HAP-1 (cell line): ENCODE measurements at places on chromosomes 13 and 19.
A peak's percentile ranks its signal among the peaks of the same experiment; 100 is the strongest.

DNA sequence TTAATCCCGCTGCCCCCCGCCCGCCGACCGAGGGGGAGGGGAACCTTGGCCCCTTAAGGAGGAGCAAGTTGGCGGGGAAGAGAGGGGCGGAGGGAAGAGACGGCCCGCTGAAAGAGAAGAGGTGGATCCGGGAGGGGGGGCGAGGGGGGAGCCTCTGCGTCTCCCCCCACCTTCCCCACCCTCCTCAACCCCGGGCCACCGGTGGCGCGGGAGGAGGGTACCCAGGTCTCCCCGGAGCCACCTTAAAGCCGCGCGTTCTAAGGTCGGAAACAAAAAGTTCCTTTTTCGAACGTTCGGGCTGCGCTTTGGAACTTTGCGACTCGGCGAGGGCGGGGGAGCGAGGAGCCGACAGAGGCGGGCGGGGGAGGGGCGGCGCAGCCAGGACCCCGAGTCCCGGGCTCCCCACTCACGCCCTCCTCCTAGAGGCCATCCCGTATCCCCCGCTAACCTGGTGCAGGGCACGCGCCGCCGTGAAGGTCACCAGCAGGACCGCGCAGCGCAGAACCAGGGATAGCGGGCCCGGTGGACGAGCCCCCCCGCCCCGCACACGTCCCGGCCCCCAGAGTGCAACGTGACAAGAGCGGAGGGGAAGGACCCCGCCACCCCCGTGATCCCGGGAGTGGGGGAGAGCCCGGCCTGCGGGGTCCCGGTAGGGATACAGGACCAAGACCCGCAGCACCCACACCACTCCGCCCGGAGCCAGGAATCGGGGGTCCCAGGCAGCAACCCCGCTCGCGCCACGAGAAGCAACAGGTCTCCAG, 659 bp downstream of the ERF start:
- DNase-seq = peak; percentile 76

DNA sequence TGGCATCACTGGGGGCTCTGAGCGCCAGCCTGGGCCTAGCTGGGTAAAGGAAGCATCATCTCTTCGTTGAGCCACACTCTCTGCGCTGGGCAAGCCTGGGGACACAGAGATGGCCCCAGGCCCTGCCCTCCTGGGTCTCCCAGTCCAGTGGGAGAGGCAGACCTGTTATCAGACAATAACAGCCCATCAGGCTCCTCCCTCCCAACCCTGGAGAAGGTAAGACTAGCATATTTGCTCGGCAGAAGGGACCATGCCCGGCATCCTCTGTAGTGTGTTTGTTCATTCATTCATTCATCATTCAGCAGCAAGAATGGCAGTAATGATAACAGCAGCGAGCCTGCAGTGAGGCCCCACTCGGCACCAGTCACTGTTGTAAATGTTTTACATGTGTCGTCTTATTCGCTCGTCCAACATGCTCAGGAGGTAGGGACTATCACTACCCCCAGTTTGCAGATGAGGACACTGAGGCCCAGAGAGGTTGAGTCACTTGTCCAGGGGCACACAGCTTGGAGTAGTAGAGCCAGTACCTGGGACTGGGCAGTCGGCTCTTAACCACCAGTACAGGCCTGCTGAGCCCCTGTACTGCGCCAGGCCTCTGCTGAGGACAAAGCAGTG, 33.2 kb downstream of the PAK4 start:
- DNase-seq = no peak

DNA sequence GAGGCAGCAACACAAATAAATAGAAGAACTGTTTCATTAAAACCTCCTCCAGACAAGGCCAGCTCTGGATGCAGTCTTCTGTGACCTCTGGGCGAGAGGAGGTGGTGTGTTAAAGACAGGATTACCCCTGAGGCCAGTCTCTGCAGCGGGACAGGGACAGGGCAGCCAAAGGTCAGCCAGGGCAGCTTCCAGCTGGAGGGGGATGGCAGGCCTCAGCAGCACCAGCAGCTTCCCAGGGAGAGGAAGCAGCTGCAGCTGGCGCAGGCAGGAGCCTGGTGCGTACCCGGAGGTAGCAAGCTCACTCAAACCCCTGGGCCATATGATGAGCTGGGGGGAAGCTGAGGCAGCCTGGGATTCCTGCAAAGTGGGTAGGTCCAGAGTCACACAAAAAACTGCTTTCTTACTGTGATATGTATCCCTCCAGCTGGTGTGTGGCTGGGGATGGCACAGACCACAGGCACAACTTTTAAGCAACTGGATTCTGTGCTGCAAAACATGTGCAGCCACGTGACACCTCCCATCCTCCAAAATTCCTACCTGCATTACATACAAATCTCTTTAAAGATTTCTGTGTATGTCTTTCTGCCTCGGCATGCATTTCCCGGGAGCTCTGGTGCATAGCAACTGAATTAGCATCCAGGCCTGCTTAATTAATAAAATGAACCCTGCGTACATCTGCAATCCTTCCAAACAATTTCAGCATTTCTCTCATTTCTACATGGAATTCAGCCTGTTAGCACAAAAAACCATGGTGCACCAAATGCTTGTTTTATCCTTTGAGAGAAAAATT, 238.3 kb upstream of the MAB21L1 start:
- no peak for DNase-seq

DNA sequence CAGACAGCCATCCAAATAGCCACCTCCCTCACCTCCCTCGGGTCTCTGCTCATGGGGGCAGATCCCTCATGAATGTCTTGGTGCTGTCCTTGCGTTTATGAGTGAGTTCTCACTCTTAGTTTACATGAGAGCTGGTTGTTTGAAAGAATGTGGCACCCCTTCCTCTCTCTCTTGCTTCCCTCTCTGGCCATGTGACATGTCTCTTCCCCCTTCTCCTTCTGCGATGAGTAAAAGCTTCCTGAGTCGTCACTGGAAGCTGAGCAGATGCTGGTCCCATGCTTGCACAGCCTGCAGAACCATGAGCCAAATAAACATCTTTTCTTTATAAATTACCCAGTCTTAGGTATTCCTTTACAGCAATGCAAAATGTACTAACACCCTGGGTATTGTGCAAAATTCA, 208.7 kb downstream of the LACC1 start:
- no peak for DNase-seq

DNA sequence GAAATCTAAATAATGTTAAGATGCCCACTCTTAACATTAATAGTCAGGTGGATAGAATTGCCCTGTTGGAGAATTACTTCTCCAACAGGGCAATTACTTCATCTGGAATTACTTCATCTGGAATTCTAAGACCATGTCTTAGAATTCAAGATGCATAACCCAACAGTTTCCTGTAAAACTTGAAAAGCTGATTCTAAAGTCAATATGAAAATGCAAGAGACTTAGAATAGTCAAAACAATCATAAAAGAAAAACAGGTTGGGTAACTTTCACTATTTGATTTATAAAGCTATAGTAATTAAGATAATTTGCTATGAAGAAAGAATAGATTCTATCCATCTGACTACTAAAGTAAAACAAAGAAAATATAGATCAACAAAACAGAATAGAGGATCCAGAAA, 75.2 kb downstream of the ABCC4 start:
- DNase-seq = no peak

DNA sequence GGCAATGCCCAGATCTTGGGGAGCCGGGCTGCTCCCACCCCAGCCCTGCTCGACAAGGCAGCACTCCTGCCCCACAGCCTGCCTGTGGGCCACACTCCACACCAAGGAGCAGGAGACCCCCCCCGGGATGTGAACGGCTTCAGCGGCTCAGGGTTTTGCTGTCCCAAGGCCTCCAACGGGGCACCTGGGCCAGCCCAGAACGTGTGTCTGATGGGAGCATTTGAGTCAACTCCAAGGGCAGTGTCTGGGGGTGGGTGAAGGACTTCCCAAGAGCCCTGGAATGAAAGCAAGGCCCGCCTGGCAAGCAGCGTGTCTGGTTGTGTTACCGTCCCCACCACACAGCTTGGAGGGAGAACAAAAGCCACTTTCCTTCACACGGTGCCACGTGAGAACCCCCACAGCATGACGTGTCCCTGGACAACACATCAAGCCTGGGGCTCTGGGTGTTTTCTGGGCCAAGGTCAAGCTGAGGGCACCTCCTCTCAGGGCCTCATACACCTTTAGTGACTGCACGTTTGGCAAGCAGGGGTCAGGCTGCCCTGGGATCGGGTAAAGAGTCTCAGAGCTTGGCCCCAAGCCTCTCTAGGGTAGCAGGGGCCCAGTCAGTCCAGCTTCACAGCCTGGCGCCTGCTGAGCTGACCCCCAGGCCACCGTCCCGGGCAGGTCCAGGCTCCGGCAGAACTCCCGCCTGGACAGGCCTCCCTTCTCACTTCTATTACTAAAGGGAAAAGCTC, 6.0 kb downstream of the C13orf46 start:
- DNase-seq = no peak

- no peak for DNase-seq
These were observed 20.1 kb downstream of the FPR3 start for GRCh38 chr19:51815043-51815442.

- DNase-seq = no peak
These were observed 136.9 kb upstream of the SOX21 start for GRCh38 chr13:94849254-94849653.

DNA sequence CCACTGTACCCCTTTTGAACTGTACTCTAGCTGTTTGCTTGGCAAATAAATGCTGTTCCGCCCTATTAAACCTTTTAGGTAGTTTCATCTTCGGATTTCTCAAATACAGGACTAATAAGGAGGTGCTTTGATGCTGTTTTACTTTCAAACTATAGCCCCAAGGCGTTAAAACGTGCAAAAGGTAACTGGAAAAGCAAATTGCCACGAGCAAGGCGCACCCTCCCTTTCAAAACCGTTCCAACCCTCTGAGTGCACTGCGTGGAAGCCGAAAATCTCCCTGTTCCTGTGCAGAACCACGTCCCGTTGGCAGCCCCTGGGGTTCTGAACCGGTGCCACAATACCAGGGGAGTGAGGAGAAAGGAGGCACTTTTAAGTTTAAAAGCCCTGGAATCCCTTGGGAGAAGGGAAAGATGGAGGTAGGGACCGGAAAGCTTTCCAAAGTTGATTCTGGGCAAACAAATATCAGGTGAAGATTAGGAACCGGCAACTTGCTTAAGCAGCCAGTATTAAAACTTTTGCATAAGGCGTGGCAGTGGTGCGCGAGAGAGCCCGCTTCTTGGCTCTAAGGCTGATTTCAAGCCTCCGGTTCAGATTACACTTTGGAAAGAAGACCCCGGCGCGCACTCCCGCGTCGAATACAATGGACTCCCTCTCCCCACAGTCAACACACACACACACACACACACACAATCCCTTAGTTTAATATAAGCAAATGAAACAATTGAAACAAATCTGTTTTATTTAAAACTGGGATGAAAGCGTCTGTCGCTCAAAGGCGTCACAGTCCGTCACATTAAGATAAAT, 9.5 kb downstream of the POU4F1 start:
- no peak for DNase-seq

DNA sequence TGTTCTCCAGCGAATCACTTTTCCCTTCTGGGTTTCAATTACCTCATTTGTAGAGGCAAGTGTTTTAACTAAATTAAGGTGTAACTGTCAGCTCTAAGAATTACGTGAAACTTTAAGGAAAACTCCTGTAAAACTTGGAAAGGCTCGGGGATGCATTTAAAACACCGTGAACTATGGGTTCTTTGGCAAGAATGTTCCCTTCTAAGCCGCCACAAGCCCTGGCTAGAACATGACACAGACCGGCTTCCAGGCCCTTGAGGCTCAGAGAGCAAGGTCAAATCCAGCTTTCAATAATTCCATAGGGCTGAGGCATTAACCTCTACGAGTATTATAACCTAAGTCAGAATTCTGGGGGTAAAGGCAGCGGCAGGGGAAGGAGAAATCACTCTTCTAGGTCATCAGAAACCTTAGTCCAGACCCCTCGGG, 685 bp downstream of the VWA8 start:
- DNase-seq = peak; percentile 33

GRCh38 chr13:99878921-99879610, 92.5 kb downstream of the ZIC5 start:
- no peak for DNase-seq

GRCh38 chr13:21435687-21436151, 23.4 kb downstream of the ZDHHC20 start:
- DNase-seq = no peak

- DNase-seq = no peak
These were observed 27.3 kb downstream of the TMEM255B start for GRCh38 chr13:113786262-113786841.

DNA sequence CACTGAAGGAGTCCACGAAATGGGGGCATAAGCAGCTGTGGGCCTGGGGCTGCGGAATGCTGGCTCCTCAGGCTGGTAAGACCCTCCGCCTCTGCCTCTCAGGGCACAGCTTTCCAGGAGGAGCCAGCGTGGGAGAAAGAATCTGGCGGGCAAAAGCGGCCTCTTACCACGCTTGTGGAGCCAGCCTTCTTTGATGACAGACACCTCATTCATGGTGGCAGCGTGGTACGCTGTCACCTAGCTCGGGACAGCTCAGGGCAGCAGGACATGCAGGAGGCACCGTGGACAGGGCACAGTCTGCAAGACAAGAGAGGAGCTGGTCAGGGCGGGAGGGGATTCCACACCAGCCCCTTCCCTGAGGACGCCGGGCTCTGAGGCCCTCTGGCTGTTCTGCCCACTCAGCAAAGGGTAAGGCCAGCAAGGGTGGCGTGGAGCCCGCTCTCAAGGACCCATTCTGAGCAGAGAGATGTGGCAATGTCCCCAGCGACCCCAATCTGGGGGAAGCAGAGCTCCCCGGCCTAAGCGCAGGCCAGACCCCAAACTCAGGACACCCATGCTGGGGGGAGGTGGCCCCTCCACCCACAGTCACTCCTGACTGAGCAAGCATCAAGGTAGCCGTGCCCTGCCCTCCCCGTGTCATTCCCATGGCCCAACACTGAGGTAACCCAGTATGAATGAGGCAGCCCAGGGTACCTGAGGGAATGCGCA, 19.9 kb downstream of the AKT2 start:
- DNase-seq = no peak

DNA sequence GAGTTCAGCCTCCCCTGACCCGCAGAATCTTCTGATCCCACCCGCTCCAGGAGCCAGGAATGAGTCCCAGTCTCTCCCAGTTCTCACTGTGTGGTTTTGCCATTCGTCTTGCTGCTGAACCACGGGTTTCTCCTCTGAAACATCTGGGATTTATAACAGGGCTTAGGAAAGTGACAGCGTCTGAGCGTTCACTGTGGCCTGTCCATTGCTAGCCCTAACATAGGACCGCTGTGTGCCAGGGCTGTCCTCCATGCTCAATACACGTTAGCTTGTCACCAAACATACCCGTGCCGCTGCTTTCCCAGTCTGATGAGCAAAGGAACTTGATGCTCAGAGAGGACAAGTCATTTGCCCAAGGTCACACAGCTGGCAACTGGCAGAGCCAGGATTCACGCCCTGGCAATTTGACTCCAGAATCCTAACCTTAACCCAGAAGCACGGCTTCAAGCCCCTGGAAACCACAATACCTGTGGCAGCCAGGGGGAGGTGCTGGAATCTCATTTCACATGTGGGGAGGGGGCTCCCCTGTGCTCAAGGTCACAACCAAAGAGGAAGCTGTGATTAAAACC, 1.1 kb upstream of the APOE start:
- no peak for DNase-seq

- DNase-seq = no peak
These were observed 2.0 kb upstream of the MAB21L1 start for GRCh38 chr13:35478271-35479037.

GRCh38 chr13:51942189-51942588, 69.1 kb downstream of the ATP7B start:
- no peak for DNase-seq

GRCh38 chr13:52954838-52955237, 73.8 kb upstream of the OLFM4 start:
- no peak for DNase-seq
